ENCODE measurements at places on chromosomes 6 and 20. TPM values are rescaled to one million over a fixed set of nuclear protein-coding genes. Genes with fewer than 3 reads are reported as not detected.

The OXT gene
- not detected for total RNA-seq

The SLC16A10 gene
- total RNA-seq = not detected

The TP53TG5 gene
- not detected for total RNA-seq

The WFDC12 gene
- total RNA-seq = not detected

The SIRPG gene
- total RNA-seq = not detected

The ZBTB12 gene
- total RNA-seq = 0.53 TPM

The SYTL3 gene
- 17.5 TPM for total RNA-seq

The UNC5CL gene
- not detected for total RNA-seq

The SLC22A1 gene
- not detected for total RNA-seq

The WFDC5 gene
- total RNA-seq = not detected

The GRIK2 gene
- total RNA-seq = 0.97 TPM

The POU5F1 gene
- total RNA-seq = not detected

The RAET1L gene
- total RNA-seq = not detected

GRCh38 chr6:110689275-110689935 lies 125.9 kb downstream of the CDK19 start:
- H3K36me3 ChIP-seq = no peaks in the 10 kb centered on the region
- no peak overlapping the region for H3K4me3 ChIP-seq
- H3K4me1 ChIP-seq = peaks cover 5% of the 10 kb centered on the region

- H3K4me3 ChIP-seq = peak overlapping the region; percentile 29
- no peak overlapping the region for H3K27ac ChIP-seq
- DNase-seq = no peak
- no peaks in the 10 kb centered on the region for H3K36me3 ChIP-seq
These were observed 76.6 kb upstream of the HSF2 start for GRCh38 chr6:122322824-122323223.

- peak overlapping the region; percentile 65 for H3K27ac ChIP-seq
- H3K4me1 ChIP-seq = peaks cover 34% of the 10 kb centered on the region
- H3K4me3 ChIP-seq = no peak overlapping the region
- no peaks in the 10 kb centered on the region for H3K27me3 ChIP-seq
- peak; percentile 85 for DNase-seq
These were observed 257.5 kb upstream of the TCF21 start for GRCh38 chr6:133631421-133631820.

DNA sequence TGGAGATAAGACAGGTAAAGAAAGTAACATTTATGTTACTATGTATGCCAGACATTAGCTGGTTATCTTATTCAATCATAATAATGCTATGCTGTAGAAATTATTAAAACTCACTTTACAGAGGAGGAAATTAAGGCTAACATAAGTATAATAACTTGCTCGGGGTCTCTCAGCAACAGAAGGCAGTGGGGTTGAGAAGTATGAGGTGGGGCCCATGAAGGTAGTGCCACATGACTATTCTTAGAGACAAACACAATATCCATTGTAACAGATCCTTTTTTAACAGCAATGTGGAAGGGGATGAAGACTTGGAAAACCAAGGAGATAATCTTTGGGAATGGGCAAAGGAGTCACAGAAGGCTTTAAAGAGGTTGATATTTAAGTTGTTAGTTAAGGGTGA lies 11.5 kb downstream of the REV3L start:
- peaks cover 12% of the 10 kb centered on the region for H3K36me3 ChIP-seq
- no peak for DNase-seq
- H3K4me1 ChIP-seq = peaks cover 34% of the 10 kb centered on the region
- H3K4me3 ChIP-seq = no peak overlapping the region
- H3K27ac ChIP-seq = no peak overlapping the region
- no peaks in the 10 kb centered on the region for H3K27me3 ChIP-seq

- no peak overlapping the region for H3K27ac ChIP-seq
- H3K27me3 ChIP-seq = no peaks in the 10 kb centered on the region
- H3K4me1 ChIP-seq = no peaks in the 10 kb centered on the region
- H3K36me3 ChIP-seq = no peaks in the 10 kb centered on the region
- DNase-seq = no peak
- no peak overlapping the region for H3K4me3 ChIP-seq
These were observed 37.7 kb downstream of the ADGRF1 start for GRCh38 chr6:47004463-47004862.

GRCh38 chr6:135519348-135519747 lies 21.8 kb upstream of the AHI1 start:
- H3K4me3 ChIP-seq = no peak overlapping the region
- no peak for DNase-seq
- no peaks in the 10 kb centered on the region for H3K36me3 ChIP-seq
- H3K27me3 ChIP-seq = no peaks in the 10 kb centered on the region
- H3K4me1 ChIP-seq = no peaks in the 10 kb centered on the region

GRCh38 chr6:3310051-3310448 lies 51.3 kb downstream of the PSMG4 start:
- DNase-seq = no peak
- no peaks in the 10 kb centered on the region for H3K27me3 ChIP-seq
- no peak overlapping the region for H3K27ac ChIP-seq
- no peaks in the 10 kb centered on the region for H3K36me3 ChIP-seq
- no peak overlapping the region for H3K4me3 ChIP-seq

DNA sequence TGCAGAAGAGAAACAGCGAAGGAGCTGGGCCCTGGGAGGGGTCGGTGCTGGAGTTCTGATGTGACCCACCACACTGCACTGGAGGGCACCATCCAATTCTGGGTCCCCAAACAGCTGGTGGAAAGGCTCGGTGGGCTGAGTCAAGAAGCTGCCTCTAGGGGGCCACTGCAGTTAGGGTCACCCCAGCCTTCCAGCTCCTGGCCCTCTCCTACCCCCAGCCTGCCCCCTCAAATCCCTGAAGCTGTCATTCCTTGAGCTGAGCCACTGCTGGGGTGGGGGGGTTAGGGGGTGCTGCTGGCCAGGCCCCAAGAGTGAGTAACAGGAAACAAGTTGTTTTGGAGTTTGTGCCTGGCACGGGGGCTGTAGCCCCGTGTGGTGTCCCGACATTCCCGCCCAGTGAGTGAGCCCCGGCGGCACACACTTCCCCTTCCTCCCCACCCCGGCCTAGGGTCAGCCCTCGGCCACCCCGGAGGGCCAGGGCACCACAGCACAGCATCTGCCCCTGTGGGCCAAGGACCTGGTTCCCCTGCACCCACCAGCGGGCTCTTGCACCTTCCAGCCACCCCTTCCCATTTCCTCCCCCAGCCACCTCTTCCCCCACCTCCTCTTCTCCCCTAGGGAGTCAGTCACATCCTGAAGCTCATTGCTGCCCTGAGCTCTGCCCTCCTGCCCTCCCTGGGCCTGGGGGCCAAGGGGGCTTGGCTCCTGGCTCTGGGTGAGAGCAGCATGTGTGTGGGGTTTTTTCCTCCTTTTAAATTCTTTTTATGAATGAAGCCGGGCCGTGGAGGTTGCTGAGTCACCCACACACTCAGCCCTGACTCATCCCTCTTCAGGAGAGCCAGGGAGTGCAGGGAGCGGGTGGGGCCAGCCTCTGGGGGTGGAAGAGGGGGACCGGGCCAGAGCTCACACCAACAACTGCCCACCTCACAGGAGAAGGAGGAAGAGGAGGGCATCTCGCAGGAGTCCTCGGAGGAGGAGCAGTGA lies 4.6 kb downstream of the SMIM29 start:
- peaks cover 62% of the 10 kb centered on the region for H3K4me1 ChIP-seq
- H3K27me3 ChIP-seq = no peaks in the 10 kb centered on the region
- no peak overlapping the region for H3K4me3 ChIP-seq
- peak; percentile 97 for DNase-seq

- H3K4me3 ChIP-seq = no peak overlapping the region
- no peak overlapping the region for H3K27ac ChIP-seq
- peaks cover 16% of the 10 kb centered on the region for H3K4me1 ChIP-seq
- H3K27me3 ChIP-seq = no peaks in the 10 kb centered on the region
- DNase-seq = no peak
These were observed 63.8 kb downstream of the NPEPL1 start for GRCh38 chr20:58756450-58756775.

GRCh38 chr6:11616200-11616611 lies 78.7 kb downstream of the TMEM170B start:
- H3K36me3 ChIP-seq = peaks cover 4% of the 10 kb centered on the region
- peak; percentile 94 for DNase-seq
- H3K4me3 ChIP-seq = no peak overlapping the region

DNA sequence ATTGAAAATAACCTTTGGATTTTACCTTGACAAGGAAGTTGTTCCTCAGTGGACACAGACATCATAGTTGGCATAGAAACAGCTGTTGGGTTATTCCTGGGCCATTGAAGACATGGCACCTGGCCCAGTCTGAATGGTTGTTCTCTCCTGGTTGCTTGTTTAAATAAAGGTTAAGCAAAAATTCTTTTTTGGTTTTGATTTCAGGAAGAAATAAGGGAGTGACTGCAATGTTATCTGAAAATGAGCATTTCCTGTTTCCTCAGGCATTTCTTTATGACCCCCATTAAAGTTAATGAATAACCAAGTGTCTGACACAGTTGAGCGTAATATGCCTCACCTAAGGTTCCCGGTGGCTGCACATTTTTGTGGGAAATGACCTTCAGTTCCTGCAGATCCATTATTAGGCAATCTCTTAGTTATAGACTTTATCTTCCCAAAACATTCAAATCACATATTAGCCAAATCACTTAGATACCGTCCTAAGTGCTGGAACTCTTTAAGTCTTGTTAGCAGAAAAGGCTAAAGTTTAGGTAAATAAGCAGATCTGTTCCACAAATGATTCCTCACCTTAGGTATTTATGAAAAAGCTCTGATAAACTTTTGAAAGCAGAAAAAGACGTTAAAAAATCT lies 648.7 kb upstream of the FLRT3 start:
- no peak for DNase-seq
- no peaks in the 10 kb centered on the region for H3K27me3 ChIP-seq
- H3K27ac ChIP-seq = no peak overlapping the region
- H3K4me3 ChIP-seq = no peak overlapping the region
- no peaks in the 10 kb centered on the region for H3K36me3 ChIP-seq

- no peaks in the 10 kb centered on the region for H3K36me3 ChIP-seq
- DNase-seq = no peak
- peaks cover 12% of the 10 kb centered on the region for H3K4me1 ChIP-seq
- H3K27me3 ChIP-seq = no peaks in the 10 kb centered on the region
These were observed 243.5 kb downstream of the TMEM242 start for GRCh38 chr6:157079771-157080170.

DNA sequence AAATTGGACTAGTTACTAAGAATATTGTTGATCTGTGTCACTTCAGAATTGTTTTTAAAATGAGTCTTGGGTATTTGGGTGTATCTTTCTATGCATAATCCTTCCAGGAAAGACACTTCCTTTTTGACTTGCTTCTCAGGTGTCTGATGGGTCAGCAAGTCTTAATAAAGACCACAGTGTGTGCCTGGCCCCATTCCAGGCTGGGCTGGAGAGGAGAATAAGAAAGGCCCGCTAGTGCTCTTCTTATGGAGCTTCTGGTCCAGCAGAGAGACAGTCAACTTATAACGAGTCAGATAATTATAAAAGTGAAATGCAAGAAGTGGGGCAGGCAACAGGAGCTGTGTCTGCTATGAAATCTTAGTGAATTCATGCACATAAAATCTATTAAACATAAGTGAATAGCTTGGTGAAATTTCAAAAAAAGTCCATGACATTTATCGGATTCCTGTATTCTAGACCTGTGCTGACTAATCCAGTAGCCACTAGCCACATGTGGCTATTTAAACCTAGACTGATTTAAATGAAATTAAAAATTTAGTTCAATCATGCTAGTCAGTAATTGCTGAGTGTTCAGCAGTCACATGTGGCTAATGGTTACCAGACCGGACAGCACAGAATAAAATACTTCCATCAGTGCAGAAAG lies 42.6 kb downstream of the RNF144B start:
- no peak overlapping the region for H3K27ac ChIP-seq
- no peak overlapping the region for H3K4me3 ChIP-seq
- no peak for DNase-seq
- no peaks in the 10 kb centered on the region for H3K36me3 ChIP-seq
- peaks cover 29% of the 10 kb centered on the region for H3K4me1 ChIP-seq
- H3K27me3 ChIP-seq = no peaks in the 10 kb centered on the region

DNA sequence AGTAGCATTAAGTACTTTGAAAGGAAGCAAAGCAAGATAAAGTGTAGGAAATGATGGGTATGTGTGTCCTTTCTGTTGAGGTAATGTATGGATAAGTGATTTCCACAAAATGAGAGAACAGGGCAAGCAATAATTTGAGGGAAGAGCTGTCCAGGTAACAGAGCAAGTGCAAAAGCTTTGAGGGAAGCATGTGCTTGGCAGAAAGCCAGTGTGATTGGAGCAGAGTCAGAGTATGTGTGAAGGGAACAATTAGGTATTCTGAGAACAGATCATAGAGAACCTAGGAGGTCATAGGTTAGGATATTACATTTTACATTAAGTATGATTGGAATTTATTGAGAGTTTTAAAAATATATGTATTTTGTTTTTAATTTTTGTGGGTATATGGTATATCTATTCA lies 30.2 kb upstream of the MAN1A1 start:
- no peak for DNase-seq
- H3K4me3 ChIP-seq = no peak overlapping the region
- no peaks in the 10 kb centered on the region for H3K27me3 ChIP-seq
- no peaks in the 10 kb centered on the region for H3K4me1 ChIP-seq

DNA sequence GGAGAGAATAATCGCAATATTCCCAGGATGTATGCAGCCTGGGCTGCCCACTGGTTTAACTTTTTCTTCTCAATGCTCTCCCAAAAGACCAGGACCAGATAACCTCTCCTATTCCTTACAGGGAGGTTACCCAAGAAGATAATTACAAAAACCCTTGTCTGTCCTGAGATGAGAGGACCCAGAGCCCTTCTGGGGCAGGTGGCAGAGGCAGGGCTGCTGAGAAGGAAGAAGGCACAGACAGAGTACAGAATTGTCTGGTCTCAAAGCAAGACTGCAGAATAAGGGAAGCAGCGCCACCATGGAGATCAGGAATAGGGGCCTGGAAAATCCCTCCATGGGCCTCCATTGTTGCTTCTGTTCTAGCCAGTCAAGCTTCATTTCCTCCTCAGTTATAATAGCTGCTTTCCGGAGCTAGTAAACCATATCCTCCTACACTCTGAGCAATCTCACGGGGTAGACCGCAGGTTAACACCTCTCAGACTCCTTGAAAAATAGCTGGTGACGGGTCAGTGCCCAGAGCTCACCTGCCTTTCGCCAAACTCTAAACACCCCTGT lies 463 bp upstream of the HLA-DMB start:
- no peaks in the 10 kb centered on the region for H3K4me1 ChIP-seq
- peaks cover 40% of the 10 kb centered on the region for H3K27me3 ChIP-seq
- H3K4me3 ChIP-seq = no peak overlapping the region
- no peak overlapping the region for H3K27ac ChIP-seq
- no peaks in the 10 kb centered on the region for H3K36me3 ChIP-seq

- peaks cover 6% of the 10 kb centered on the region for H3K36me3 ChIP-seq
- no peak for DNase-seq
- H3K27ac ChIP-seq = no peak overlapping the region
- peaks cover 12% of the 10 kb centered on the region for H3K4me1 ChIP-seq
- no peak overlapping the region for H3K4me3 ChIP-seq
These were observed 31.5 kb downstream of the NINL start for GRCh38 chr20:25553819-25554296.

DNA sequence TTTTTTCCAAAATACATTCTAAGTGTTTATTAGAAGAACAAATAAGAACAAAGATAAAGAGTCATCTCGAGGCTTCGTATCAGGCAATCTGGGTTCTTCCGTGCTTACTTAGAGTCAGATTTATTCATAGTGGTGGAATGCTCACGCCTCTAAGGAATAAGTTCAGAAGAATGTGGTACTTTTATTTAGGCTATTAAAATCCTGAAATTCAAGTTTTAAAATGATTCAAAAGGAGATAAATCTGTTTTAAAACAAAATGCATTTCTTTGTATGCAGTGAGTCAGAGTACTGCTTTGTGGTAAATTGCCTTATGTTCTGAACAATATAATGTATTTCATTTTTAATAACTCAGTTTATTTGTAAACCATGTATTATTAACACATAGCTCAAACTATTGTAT lies 89.1 kb downstream of the FUT9 start:
- no peak for DNase-seq
- H3K4me1 ChIP-seq = no peaks in the 10 kb centered on the region
- H3K27me3 ChIP-seq = no peaks in the 10 kb centered on the region
- H3K4me3 ChIP-seq = no peak overlapping the region
- no peak overlapping the region for H3K27ac ChIP-seq
- H3K36me3 ChIP-seq = no peaks in the 10 kb centered on the region
